Activated naive CD8-positive, alpha-beta T cell treated with anti-CD3 and anti-CD28 coated beads, Interleukin-2, amount 10 ng/mL, durations not matched to agents 7 days and 5 days (primary cell): ENCODE measurements at places on chromosomes 13 and 19. TPM values are rescaled to one million over a fixed set of nuclear protein-coding genes. Genes with fewer than 3 reads are reported as not detected.

DNA sequence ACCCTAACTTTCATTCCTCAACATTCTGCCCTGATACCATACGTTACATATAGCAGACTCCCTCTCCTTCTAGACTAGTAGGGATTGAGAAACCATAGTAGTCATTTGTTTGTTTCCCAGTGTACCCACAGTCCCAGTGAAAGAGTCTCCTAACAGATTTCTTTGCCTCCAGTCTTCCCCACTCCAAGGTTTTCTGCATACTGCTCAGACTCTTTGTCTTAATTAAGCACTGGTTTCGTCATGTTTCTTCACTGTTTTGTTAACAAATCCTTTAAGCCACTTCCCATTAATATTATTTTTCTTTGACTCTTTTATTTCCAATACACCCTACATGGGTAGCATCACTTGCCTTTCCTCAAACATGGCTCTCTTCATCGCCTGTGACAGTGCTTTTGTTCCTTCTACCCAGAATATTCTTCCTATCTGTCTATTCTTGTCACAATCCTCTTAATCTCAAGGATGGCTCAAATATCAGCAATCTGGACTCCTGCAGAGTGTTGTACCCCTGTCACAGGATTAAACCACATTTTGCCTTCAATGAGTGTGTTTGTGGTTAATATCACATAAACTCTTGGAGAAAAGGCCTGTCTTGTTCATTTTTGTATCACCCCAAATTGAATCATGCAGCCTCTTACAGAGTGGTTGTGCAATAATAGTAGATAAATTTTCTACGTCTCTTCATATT, 92.7 kb upstream of the KLF12 start:
- DNase-seq = no peak
- peaks cover 17% of the 10 kb centered on the region for H3K4me1 ChIP-seq
- H3K27me3 ChIP-seq = no peaks in the 10 kb centered on the region
- H3K4me3 ChIP-seq = no peak overlapping the region
- H3K27ac ChIP-seq = no peak overlapping the region

Gene ZNF426
- 19.8 TPM for total RNA-seq

- H3K27me3 ChIP-seq = no peaks in the 10 kb centered on the region
- H3K4me1 ChIP-seq = peaks cover 48% of the 10 kb centered on the region
- peak overlapping the region; percentile 78 for H3K27ac ChIP-seq
These were observed 1.0 kb downstream of the PRKACA start for GRCh38 chr19:14116525-14116917.

DNA sequence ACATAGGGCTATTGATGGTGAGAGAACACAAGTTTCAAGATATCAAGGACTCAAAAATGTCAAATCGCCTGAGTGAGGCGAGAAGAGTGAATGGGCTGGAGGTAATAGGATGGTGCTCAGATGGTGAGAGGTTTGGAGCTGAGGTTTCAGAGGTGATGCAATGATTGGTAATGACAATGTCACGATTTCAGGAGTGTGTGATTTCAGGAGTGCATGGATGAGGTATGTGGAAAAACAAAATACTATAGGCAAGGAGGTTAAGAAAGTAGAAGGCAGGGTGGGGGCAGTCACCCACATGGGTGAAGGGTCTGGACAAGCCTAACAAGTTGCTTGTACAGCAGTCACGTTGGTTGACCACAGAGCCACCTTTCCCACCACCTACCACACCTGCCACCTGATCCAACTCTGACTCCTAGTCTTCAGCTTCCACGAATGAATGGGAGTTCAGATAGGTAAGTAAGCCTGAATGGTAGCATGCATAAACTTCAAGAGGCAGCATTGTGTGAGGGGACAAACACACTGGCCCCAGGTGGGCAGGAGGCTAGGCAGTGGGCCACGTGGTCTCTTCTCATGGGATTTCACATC, 71.5 kb downstream of the RUBCNL start:
- peaks cover 30% of the 10 kb centered on the region for H3K36me3 ChIP-seq
- no peaks in the 10 kb centered on the region for H3K27me3 ChIP-seq
- no peak overlapping the region for H3K4me3 ChIP-seq
- peaks cover 21% of the 10 kb centered on the region for H3K4me1 ChIP-seq

- H3K27ac ChIP-seq = peak overlapping the region; percentile 32
- peaks cover 3% of the 10 kb centered on the region for H3K4me1 ChIP-seq
- H3K4me3 ChIP-seq = peak overlapping the region; percentile 61
- DNase-seq = peak; percentile 50
- no peaks in the 10 kb centered on the region for H3K27me3 ChIP-seq
- peaks cover 13% of the 10 kb centered on the region for H3K36me3 ChIP-seq
These were observed 4.6 kb upstream of the ZNF845 start for GRCh38 chr19:53328967-53329366.

Gene CRB3
- total RNA-seq = 2.7 TPM

DNA sequence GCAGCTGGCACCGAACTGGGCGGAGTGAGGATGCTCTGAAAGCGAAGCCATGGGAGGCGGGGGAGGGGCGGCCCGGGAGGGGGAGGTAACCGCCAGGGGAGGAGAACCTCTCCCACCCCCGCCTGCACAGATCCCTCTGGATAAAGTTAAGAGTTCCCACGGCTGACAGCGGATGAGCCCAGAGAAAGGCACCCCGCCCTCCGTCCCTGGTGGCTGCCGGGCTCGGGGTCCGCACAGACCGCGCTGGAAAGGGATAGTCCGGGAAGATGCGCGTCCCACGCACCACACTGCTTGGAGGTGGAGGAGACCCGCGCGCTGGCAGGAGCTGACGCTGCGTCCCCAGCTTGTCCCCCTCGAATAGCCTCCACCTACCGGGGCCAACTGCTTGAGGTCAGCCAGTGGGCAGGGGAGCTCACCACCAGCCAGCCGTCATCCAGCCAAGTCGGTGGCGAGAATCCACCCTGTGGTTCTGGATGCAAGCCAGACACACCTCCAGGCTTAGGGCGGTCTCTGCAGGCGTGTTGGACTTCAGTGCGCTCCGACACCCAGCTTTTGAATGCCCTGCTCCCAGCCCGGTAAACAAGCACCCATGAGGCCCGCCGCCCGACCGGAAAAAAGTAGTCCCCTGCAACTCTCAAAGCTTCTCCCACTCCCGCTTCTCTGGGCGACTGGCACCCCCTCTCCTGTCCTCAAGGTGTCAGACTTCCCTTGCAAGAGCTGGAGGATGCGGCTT, at the start of gene TRPC4:
TSS of gene TRPC4 (minus strand) at position 17 of the 733 bp plus-strand sequence. CDS start 86,439 bp downstream, outside the sequence.
- DNase-seq = no peak
- H3K27ac ChIP-seq = peak within 1 kb of the TSS; percentile 3
- no peaks in the 10 kb centered on the region for H3K4me1 ChIP-seq
- H3K36me3 ChIP-seq = no peaks in the 10 kb centered on the region

- peaks cover 13% of the 10 kb centered on the region for H3K4me1 ChIP-seq
- no peaks in the 10 kb centered on the region for H3K27me3 ChIP-seq
- H3K27ac ChIP-seq = no peak overlapping the region
These were observed 333.2 kb downstream of the FOXO1 start for GRCh38 chr13:40333226-40333625.

DNA sequence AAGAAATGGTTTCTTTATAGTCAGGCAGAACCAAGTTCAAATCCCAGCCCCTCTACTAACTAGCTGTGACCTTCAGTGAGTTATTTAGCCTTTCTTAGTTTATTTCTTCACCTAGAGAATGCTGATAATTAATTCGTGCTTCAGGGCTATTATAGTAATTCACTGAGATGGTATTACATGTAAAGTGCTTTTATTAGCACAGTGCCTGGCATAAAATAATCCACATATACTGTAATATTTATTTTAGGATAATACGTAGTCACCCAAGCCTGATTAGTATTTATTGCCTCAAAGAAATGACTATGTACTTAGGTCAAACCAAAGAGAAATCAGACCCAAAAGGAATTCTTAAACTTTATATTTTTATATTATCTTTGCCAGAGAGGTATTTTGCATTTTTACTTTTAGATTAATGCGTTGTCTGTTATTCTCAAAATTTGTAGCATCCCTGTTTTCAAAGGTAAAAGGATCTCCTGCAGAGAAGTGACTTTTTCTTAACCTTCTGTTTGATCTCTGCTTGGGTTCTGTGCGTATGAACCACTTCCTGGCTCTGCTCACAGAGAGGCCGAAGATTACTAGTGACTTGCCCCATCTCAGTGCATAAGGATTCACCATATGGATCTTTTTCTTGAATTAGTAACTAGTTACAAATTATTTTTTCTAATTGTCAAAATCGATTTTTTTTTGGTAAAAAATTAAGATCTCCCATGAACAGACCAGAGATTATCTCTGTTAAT, 19.7 kb downstream of the UBAC2 start:
- no peaks in the 10 kb centered on the region for H3K27me3 ChIP-seq
- H3K36me3 ChIP-seq = peaks cover 31% of the 10 kb centered on the region
- H3K4me3 ChIP-seq = peak overlapping the region; percentile 72
- DNase-seq = no peak
- peaks cover 79% of the 10 kb centered on the region for H3K4me1 ChIP-seq

Gene PNMA8A
- 1.7 TPM for total RNA-seq

DNA sequence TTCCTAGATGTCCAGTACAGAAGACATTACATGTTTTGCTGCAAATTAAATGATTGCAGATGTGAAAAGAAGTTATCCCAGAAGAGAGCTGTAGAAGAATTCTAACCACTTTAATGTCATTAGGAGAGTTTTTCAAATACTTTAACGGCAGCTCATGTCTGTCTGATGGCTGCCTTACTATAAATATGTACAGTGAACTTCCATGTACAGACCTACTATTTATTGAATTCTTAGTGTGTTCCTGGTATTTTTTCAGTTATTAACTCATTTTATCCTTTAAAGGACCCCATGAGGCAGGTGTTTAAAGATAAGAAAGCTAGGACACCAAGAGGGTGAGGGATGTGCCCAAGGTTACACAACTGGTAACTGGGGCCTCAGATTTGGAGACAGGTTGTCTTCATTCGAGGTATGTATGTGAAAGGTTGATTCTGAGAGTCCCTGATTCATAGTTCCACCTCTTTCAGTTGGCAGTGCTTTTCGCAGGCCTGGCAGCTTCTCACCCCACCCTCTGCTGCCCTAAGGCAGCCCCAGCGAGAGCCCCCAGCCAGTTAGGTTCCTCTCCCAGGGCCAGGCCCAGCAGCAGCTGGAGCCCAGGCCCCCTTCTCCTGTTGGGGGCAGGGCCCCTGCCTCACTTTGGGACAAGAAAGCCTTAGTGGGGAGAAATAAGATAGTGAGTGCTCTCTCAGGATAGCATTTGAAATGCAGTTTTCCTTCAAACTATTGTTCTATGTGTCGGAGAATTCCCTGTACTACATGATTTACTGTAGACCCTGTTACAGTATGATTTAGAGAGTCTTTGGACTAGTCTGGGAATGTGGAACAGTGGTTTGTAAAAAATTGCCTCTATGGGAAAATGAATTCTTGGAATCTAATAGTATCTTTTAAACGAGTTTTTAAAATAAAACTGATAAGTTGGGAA, 67.7 kb upstream of the TEX29 start:
- H3K27me3 ChIP-seq = no peaks in the 10 kb centered on the region
- H3K27ac ChIP-seq = no peak overlapping the region
- H3K36me3 ChIP-seq = peaks cover 42% of the 10 kb centered on the region
- no peak for DNase-seq
- H3K4me1 ChIP-seq = peaks cover 3% of the 10 kb centered on the region
- H3K4me3 ChIP-seq = no peak overlapping the region

DNA sequence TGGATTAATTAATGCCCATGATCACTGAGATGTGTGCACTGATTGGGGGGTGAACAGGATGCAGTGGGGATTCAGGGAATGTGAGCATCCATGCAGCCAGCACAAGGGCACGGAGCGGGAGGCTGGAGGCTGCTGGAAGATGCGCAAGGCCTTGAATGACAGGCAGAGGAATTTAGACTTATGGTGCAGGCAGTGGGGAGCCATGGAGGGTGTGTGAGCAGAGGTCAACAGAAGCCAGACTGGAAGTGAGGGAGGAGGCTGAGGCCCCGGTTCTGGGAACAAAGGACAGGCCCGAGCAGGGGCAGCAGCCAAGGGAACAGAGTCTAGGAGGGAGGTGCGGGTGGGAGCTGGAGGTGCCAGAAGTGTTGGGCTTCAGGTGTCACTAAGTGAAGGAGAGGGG, 7.3 kb upstream of the COLGALT1 start:
- DNase-seq = no peak
- no peaks in the 10 kb centered on the region for H3K36me3 ChIP-seq
- H3K4me3 ChIP-seq = no peak overlapping the region
- H3K27me3 ChIP-seq = no peaks in the 10 kb centered on the region
- H3K27ac ChIP-seq = no peak overlapping the region

Gene EMP3
- total RNA-seq = 303 TPM

Gene PCDH17
- total RNA-seq = not detected

- no peak for DNase-seq
- peaks cover 18% of the 10 kb centered on the region for H3K36me3 ChIP-seq
- no peaks in the 10 kb centered on the region for H3K27me3 ChIP-seq
These were observed 57.6 kb downstream of the MICU2 start for GRCh38 chr13:21546372-21546771.

DNA sequence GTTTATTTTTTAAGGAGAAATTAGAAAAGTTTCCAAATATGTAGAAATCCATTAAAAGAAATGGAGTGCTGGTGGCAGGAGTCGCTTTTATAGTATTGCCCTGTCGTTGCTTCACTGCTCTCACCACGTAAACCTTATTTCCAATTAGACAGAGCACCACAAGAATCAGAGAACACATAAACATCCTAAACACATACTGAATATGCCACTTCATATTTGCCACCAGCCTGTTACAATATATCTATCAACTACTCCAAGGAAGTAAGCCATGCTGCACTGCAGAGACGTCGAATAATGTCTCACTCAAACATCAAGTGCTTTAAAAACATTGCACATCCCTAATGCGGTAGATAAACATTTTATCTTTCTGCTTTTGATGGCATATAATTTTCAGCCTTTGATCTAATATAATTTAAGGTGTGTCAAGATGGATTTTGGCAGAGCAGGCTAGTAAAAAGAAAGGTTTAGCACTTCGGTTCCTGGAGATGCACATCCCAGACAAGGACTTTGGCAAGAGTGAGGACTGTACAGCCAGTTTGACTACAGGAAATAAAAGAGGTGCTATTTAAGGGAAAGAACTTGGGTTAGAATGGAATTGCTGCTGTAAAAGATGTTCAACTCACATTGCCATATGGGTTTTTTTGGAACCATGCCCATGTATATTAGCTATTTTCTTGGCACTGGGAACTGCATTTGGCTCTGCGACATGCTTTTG, 932.3 kb downstream of the EFNB2 start:
- peaks cover 2% of the 10 kb centered on the region for H3K27me3 ChIP-seq
- H3K36me3 ChIP-seq = no peaks in the 10 kb centered on the region
- H3K27ac ChIP-seq = no peak overlapping the region
- no peaks in the 10 kb centered on the region for H3K4me1 ChIP-seq
- no peak for DNase-seq
- H3K4me3 ChIP-seq = no peak overlapping the region

DNA sequence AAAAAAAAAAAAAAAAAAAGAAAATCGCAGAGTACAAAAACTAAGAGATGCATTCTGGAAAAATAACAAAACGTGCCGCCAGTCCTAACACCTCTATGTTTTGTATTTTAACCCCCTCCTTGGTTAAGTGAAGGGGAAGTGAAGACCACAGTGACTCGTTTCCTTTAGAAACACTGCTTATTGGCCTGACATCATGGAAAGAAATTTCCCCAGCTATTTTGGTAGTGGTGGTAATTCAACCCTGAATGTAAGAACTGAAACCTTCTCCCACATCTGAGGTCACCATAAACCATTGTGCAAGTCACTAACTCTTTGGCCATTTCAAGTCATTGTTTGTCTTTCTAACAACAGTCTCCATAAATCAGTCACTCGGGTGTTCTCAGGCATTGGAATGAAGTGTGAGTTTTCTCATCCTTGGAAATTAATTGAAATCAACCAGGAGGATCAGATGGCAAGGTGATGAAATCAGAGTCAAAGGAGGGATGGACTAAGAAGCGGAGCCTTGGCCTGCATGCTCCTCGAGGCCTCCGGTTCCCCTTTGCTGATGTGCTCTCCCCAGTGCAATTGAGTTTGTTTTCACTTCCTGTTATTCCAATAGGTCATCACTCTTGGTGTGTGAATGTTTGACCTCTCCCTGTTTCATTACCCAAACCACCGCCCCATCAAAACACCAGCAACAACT, 443.9 kb downstream of the FGF9 start:
- DNase-seq = no peak
- H3K4me3 ChIP-seq = peak overlapping the region; percentile 60
- peaks cover 26% of the 10 kb centered on the region for H3K4me1 ChIP-seq
- H3K27me3 ChIP-seq = no peaks in the 10 kb centered on the region
- peak overlapping the region; percentile 81 for H3K27ac ChIP-seq
- H3K36me3 ChIP-seq = peaks cover 22% of the 10 kb centered on the region
